Astrocyte (in vitro differentiated cells and primary cell): ENCODE measurements at places on chromosomes 6 and 20.

DNA sequence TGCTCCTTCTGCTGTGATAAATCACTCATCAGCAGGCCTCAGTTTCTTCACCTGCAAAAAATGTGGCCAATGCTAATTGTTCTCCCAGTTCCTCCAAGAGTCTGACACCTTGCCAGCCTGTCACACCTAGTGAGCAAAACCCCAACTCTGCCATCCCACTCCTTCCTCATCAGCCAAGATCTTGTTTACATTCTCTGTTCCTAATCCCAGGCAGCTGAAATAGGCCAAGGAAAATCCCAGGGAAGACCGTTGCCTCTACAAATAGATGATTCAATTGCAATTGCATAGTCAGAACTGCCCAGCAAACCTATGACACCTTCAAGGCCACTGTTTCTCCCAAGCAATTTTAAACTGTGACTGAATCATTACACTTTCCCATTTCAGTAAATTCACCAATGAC is 78.7 kb downstream of the GMDS start:
- no peak for DNase-seq

- no peak for DNase-seq
Measured at GRCh38 chr20:61684583-61685235, 381.0 kb downstream of the TAF4 start.

GRCh38 chr20:23112595-23112994 is 26.5 kb upstream of the CD93 start:
- no peak for DNase-seq

- DNase-seq, result no peak
Measured at GRCh38 chr20:57148263-57148662, 118.2 kb downstream of the BMP7 start.

- DNase-seq, result no peak
Measured at GRCh38 chr6:105884011-105884410, 202.1 kb upstream of the PRDM1 start.

- DNase-seq, result no peak
Measured at GRCh38 chr6:113293423-113293740, 563.8 kb upstream of the MARCKS start.

DNA sequence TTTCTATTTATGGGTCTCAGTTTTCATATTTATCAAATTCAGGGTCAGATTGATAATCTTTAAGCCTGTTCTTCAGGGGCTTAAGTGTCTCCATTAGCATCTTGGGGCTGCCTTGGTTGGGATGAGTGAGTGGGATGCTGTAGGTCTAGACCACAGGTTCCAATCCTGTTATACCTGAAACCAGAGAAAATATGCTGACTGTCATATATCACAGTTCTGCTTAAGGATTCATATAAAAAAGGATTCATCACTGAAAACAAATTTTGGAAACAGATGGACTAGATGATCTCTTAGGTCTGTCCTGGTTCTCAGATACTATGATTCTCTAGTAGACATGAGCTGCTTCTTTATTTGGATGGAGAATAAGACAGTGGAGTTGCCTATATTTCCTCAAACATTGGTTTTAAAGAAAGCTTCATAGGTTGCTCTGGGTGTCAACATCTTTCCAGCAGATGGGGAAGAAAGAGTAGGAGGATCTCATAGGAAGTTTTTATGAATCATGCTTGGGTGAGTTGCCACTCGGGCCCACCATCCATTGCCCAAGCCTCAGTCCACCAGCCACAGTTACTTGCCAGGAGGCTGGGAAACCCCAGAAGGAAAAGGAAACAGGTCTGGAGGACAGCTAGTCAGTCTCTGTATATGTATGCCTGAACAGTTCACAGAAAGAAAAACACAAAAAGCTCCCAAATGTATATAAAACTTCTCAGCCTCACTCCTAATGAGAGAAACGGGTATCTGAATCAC is 42.9 kb upstream of the MAP7 start:
- peak; percentile 62 for DNase-seq

GRCh38 chr6:17640477-17640917 is 40.4 kb downstream of the FAM8A1 start:
- no peak for DNase-seq

DNA sequence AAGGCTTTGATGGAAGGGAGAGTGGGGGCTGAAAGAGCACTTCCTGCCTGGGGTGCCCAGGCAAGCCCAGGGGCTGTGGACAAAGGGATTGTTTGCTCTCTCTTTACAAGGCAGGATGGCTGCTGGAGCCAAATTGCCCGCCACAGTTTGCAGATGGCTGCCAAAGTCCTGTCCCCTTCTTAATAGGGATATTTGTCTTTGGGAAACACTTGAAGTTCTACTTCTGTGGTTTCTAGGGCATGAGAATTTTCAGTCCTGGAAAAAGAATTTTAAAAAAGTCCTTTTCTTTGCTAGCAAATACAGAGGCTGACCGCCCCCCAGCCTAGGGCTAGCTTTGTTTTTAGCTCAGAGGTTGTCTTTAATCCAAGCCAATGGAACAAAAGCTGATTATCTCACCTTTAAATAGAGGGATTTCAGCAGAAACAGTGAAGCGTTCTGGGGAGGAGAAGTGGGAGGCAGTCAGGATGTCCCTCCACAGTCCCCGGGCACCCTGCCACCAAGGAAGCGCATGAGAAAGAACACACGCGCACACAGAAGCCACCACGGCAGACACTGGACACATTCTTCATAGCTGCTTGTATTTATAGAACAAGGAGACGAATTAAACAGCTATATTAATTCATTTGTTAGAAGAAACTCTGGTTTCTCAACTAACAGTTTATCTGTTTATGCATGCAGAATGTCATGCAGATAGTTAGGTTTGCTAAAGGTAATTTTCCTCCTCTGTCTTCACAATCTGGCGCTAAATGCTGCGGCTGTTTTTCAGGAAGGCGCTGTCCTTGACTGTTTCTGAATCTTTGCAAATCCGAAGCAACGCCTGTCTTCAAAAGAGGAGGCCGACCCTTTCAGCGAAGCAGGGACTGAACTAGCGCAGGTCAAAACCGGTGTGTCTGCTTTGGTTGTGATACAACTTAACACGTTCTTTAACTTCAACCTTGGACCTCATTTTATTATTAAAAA is 736.9 kb downstream of the QKI start:
- peak; percentile 37 for DNase-seq

DNA sequence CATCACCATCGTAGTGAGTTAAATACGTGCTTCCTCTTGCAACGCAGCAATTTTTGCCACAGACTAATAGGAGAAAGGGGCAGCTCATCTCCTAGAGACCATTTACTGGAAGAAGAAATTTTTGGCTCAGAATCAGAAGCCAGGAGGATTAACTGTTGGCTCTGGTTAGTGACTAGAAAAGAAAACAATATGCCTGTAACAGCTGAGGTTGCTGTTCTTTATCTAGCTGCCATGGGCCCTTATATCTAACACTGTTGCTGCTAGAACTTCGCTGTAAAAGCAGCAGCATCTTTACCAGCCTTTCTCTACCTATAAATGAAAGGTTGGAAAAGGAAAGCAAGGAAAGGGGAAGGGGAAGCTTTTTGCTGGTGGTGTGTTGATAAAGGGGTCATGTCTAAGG is 65.9 kb downstream of the FAM135A start:
- peak; percentile 42 for DNase-seq

DNA sequence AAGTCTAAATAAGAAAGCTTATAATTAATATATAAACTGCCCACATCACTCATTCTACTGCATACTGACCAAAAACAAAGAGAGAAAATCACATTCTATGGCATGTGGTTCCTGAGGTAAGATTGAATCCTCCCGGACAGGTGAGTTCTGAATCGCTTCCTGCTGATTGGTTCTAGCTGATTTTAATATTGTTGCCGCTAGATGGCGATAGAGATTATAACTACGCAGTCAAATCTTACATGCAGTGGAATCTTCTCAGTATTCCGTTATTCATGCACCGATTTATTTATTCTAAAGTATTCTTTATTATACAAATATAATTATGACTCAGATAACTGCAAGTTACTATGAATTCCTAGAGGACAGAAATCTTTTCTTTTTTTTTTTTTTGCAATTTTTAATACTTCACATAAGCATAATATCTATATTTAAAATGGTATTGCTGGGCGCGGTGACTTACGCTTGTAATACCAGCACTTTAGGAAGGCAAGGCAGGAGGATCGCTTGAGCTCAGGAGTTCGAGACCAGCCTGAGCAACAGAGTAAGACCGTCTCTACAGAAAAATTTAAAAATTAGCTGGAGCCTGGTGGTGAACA is 24.2 kb upstream of the TMX4 start:
- peak; percentile 23 for DNase-seq

DNA sequence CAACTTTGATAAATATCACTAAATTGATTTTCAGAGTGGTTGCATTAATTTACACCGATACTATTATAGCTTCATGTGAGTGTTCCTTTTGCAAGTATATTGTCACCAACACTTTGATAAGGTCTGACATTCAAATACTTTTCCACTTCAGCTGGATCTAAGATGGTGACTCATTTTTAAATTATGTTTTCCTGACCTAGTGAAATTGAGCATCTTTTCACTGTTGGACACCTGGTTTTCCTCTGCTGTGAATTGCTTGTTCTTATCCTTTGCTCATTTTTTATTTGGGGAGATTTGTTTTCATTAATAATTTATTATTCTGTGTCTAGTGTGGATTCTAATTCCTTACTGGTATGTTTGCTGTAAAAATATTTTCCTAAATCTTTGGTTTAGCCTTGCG is 85.2 kb upstream of the PRDM1 start:
- DNase-seq, result no peak

DNA sequence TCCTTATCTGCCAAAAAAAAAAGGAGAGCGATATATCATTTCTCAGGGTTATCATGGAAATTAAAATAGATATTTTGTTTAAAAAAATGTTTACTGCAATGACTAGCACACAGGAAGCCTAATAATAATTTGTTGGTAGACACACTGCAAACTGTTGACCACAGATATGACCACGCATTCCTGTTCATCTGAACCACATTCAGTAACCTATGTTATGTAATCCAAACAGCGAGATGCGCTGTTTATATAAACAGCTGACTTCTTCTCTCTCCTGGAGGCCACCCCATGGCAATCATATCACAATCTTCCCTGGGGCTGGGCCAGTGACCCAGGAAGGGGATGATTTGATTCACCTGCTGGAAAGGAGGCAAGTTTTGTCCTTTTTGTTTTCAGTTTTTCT is 129.3 kb upstream of the UST start:
- DNase-seq, result peak; percentile 45

GRCh38 chr20:35767683-35768481 is 3.9 kb upstream of the PHF20 start:
- DNase-seq, result no peak

DNA sequence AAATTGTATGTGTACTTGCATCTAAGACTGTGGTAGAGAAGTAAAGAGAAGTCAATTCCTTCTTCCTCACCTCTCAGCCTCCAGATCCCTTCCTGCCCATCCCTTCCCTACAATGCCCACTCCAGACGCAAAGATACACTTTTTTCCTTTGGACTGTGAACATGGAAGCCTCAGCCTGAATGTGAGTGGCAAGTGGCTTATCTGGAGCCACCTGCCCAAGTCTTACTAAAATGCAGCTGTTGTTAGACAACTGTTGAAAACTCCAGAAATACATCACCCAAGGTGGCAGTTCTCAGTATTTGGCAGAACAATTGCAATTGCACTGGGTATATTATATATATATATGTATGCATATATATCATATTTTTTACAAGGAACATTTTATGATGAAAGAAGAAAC is 7.5 kb downstream of the VGLL2 start:
- no peak for DNase-seq

GRCh38 chr6:26275663-26276062 is 89.3 kb upstream of the BTN3A2 start:
- DNase-seq, result no peak

DNA sequence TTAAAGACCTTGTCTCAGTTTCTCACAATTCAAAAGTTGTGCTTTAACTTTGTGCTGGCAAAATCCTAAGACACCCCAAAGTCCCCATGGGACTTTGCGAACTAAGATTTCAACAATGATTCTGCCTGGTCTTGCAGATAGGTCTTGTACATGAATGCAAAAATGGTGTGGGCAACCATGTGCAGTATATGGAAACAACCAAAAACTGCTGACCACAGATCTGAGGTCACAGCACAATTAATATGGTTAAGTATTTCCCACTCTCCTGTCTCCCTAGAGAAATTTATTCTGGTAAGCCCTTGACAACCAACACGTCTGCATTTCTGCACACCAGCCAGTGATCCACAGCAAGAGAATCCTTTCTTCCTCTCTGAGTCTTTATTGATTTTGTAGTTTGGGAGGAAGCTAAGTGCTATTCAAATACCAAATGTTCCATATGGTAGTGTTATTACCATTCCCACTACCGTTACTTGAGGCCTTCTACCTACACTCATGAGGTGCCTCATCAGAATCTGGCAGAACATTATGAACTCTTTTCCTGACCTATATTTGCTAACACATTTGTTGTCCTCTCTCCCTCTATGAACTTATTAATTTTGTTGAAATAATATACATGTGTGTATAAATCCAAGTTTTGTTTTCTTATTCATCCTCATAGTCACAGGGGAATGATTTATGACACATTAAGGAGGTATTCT is 178.7 kb downstream of the ATXN1 start:
- DNase-seq, result no peak

GRCh38 chr6:88376197-88376596 is 210.1 kb upstream of the CNR1 start:
- DNase-seq, result no peak

GRCh38 chr6:14444295-14444972 is 326.9 kb downstream of the CD83 start:
- no peak for DNase-seq

DNA sequence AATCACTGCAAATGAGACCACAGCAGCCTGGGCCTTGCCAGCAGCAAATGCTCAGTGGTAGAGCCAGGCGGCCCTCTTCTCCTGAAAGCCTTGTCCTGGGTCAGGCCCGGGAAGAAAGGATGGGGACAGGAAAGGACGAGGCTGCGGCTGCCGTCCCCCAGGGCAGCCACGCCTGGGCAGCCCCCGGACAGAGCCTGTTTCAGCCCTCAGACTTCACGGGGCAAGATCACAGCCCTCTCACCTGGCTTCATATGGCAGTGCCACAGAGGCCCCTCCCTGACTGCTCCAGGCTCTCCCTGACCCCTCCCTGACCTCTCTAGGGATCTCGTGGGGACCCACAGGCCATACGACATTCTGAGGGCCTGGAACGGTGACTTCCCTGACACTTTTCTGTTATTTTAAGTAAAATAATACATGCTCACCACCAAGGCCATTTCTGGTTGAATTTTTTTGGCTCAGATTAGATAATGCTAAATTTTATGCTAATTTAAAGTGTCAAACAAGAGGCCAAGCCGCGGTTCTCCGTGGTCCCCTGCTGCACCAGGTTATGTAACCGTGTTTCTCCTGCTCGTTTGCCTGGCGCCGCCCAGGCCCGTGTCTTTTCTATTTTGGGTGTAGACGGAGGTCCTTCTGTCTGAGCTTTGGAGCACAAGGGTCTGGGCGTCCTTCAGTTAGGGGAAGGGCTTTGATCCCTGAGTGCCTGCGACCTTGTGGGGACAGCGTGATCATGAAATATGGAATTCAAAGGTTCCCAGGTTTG is 59.9 kb upstream of the BHLHE23 start:
- DNase-seq, result no peak

- peak; percentile 87 for DNase-seq
Measured at GRCh38 chr20:53934421-53935343, 135.7 kb downstream of the BCAS1 start.

DNA sequence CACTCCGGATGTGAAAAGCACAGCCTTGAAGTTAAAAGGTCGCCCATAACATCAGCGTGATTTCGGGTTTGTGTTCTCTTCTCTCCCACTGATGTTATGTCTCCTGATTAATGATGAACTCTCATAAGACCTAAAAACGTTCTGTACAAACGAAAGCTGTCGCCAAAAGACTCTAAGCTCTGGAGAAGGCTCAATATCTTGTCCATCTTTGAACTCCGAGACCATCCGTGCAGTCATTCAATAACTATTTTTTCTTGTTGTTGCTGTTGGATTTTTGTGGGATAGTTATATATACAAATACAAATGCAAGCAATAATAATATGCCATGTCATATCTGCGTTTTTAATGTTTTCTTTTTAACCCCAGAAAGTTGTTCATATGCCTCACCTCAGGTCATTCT is 291.8 kb upstream of the MARCKS start:
- no peak for DNase-seq
